ENCODE measurements at places on chromosomes 6 and 20.
A peak's percentile ranks its signal among the peaks of the same experiment; 100 is the strongest.

GRCh38 chr6:150245148-150245935, 102.5 kb downstream of the PPP1R14C start:
- no peak for DNase-seq

DNA sequence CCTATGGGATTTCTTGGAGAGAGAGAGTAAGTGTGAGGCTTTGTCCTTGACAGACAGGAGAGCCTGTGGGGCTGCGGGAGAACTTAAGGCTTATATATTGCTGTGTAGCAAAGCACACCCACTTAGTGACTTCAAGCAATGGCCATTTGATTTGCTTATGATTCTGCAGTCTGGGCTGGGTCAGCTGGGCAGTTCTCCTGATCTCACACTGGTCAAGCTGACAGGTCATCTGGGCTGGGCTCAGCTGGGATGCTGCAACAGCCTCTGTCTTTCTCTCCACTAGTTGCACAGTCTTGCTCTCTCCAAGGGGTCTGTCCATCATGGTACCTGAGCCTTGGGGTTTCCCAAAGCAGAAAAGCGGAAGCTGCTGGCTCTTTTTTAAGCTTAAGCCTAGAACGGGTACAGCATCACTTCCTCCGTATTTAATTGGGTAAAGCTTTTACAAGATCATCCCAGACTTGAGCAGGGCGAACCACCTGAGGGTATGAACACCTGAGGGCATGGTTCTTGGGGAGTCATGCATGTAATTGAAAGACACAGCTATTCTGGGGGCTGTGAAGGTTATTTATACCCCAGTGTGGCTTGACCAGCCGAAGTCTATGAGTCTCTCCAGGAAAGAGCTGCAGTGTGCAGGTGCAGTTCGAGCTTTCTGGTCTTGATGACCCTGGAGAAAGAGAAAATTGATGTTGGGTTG, 13.3 kb upstream of the GGTLC1 start:
- no peak for DNase-seq

- DNase-seq, result no peak
Measured at GRCh38 chr6:24933868-24934401, 1.8 kb downstream of the RIPOR2 start.

- DNase-seq, result no peak
Measured at GRCh38 chr20:62357187-62357667, 9.9 kb downstream of the LAMA5 start.

DNA sequence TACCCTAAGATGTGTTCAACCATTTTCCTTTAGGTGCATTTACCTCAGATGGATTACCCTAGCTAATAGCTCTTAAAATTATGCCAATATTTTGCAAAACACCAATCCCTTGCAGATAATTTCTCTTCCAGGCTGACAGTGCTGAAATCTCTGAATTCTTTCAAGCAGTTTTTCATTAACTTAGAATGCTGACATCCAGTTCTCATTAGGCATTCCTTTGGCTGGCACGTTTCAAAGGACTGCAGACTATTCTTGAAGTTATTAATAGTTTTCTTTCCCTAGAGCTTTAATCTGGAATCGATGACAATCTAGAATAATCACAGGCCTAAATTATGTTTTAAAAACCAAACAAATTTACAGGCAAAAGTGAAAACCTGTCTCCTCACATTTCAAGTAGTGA, 68.3 kb downstream of the SMLR1 start:
- DNase-seq, result no peak

- no peak for DNase-seq
Measured at GRCh38 chr6:132310921-132311320, 90.4 kb downstream of the MOXD1 start.

GRCh38 chr6:128275681-128276080, 244.7 kb downstream of the PTPRK start:
- DNase-seq, result no peak

DNA sequence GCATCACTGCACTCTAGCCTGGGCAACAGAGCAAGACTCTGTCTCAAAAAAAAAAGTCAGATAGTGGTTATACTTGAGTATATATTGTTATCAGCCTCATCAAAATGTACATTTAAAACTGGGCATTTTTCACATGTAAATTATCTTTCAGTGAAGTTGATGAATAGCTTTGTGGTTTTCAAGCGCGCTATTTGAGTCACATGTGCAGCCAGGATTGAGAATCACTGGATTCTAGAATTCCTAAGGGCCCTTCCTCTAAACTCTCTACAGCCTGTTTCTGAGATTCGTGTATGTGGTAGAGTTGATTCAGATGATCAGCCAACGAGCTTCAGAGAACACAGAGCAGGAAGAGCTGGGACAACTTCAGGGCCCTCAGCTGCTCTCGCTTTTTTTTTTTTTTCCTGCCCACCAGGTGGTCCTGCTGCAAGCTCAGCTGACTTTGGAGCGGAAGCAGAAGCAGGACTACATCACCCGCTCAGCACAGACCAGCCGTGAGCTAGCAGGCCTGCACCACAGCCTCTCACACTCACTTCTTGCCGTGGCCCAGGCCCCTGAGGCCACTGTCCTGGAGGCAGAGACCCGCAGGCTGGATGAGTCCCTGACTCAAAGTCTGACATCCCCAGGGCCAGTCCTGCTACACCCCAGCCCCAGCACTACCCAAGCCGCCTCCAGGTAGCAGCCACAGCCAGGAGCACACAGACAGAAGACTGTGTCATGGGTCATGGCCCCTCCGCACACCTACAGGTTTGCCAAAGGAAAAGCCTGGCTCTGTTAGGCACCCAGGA, 18.3 kb downstream of the C20orf173 start:
- DNase-seq, result peak; percentile 5

DNA sequence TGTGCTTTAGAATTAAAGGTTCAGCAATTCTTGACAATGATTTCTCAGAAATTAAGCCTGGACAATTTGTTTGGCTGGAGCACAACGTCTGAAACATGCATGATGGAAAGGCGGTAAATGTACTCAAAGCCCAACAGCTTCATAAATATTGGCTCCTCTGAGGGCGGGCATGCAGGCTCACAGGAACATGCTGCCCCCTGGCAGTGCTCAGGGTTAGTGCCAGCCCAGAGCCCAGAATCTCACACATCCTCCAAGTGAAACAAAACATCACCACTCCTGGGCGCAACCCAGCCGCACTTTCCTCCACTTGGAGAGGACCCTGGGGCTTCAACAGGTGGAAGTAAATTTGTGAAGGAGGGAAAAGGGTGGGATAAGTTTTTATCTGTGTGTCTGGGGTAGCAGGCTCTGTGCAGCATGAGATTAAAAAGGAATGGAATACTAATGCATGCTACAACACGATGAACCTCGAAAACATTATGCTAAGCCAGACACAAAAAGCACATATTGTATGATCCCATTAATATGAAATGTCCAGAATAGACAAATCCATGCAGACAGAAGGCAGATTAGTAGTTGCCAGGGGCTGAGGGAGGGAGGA, 54.1 kb upstream of the PTPRT start:
- no peak for DNase-seq

DNA sequence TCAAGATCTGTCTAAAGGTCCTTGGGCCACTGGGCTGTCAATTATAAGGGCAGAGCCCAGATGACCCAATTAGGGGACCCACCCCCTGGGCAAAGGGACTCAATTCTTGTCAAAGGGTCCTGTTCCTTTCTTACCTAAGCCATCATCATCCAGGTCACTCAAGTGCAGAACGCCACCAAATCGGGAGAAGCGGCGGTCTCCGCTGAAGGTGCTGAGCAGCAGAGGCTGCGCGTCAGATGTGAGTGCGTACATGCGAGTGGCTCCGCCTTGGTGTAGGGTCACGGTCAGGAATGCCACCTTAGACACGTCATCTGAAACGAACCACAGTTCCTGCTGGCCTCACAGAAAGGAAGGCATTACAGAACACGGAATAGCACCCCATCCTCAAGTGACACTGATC, 34.2 kb downstream of the MRS2 start:
- DNase-seq, result no peak

DNA sequence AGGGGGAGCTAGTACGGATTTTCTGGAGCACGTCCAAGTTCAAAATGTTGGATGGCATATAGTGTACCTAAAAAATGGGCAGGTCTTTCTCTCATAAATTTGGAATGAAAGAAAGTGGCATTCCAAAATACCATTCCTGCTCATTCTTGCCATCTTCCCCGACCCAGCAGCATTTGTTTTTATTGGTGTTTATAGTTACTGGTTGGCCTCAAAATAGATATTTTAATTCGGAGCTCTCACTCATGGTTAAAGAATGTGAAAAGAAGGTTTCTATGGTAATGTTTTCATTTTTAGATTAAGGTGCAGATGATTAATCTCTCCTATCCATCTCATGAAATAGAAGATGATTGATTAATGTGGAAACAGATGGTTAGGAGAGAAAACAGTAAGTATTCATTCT, 204.5 kb downstream of the HIVEP2 start:
- no peak for DNase-seq

DNA sequence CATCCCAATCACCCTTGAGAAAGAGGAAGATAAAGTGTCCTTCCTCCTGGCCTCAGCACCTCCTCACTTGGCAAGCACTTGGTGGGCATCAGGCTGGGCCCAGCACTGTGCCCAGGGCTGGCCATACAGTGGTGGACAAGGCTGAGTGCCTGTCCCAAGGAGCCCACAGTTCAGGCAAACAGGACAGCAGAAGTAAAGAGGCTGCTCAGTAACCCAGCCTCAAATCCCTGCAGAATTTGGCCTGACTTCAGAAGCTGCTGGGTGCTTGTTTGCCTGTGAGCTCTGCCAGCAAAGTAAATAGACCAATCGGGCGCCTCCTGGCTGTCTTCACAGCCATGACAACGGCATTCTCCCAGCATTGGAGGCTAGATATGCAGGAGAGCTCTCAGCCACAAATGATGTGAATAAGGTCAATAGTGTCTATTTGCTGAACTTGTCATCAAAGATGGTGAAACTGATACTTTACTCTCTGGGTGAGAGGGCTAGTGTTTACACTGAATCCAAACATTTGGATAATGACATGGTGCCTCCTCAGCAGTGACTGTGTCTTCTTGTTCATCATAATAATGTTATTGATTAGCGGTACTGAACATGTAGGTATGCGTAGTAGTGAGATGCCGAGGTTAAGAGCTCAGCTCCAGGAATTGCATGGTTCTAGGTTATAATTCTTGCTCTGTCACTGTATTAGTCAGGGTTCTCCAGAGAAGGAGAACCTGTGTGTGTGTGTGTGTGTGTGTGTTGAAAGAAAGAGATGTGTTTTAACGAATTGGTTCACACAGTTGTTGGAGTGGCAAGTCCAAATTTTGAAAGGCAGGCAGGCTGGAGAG, 36.9 kb upstream of the FANCE start:
- peak; percentile 47 for DNase-seq

GRCh38 chr6:5676701-5677100, 330.0 kb downstream of the NRN1 start:
- no peak for DNase-seq

DNA sequence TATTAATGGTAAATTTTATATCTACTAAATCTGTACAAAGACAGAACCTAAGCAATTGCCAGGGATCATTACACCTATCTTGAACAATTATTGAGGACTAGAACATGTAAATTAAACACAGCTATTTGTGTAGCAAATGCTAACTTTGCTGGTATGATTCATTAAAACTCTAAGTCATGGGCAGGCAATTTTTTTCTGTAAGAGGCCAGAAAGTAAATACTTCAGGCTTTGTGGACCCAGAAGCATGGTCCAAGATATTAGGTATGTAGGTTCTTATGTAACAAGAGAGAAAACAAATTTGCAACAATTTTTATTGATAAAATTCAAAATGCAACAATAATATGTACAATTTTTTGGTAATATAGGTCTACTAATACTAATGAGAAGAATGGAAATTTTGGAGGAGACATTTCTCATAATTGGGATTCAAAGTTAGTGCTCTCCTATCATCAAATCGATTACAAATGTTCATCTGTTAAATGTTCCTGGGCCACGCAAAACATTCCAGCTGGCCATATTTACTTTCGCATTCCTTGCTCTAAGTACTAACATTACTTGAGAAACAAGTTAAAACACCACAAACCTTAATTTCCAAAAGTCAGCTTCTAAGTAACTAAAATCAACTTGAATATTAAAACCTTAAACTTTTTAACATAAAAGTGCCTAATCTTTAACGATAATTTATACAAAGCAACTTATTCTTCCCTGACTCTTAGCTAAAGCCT, 4.3 kb downstream of the TMEM30A start:
- no peak for DNase-seq

DNA sequence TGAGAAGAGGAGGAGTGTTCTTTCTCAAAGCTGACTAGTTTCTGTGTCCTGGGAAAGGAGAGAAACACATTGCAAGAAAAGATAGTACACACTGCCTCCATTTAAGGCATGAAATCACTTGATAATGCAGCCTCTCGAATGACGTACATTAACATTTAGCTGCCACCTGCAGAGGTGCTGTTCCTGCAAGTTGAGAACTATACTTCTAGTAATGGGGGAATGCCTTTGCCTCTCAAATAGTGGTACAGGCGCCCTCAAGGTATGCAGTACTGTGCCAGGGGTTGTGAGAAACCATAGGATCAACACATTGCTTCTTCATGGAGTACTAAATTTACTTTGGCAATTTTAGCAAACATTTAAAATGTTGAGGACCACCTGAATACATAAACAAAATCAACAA, 20.1 kb downstream of the IMPG1 start:
- no peak for DNase-seq

DNA sequence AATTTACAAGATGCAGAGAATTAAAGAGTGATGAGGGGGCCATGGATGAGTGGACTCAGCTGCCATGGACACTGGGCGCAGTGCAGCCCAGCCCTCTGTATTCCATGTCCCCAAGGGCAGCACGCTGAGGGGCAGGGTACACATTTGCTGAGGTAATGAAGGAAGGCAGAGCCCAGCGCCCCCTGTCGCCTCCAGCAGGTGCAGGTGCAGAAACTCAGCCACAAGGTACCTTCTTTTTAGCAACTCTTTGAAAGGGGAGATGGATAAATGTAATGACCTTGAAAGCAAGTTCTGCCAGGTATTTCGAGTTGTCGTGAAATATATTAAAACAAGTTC, 7.1 kb downstream of the CD93 start:
- DNase-seq, result no peak

- DNase-seq, result no peak
Measured at GRCh38 chr6:77264970-77265369, 198.3 kb downstream of the HTR1B start.

DNA sequence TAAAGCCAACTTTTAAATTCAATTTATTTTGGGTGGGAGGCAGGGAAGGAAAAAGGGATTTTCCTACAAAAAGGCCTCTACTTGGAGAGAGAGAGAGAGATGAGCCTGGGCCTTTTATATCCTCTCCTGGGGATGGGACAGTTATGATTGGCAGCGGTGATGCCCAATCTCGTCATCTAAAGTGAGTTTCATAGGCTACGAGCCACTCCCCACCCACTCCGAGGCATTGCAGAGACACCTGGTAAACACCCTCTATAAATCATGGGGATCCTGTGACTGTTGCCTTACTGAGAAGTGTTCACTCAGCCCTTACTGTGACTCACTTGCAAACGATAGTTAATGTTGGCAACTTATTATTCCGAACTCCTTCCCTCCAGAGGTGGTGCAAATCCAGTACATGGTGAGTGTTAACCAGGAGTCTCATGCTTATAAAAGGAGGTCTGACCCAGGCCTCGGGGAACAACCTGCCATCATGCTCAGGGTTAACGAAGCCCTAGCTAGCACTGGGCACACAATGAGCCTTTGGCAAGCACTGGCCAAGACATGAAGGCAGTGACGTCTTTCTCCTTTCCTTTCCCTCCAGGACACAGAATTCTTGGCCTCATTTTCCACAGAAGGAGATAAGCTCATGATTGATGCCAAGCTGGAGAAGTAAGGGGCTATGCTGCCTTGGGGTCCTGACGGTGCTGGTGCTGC, 20.5 kb downstream of the BPIFB4 start:
- no peak for DNase-seq

GRCh38 chr6:151616091-151616513, 122.3 kb downstream of the CCDC170 start:
- DNase-seq, result no peak

- peak; percentile 88 for DNase-seq
Measured at GRCh38 chr6:135686784-135687301, 164.7 kb upstream of the PDE7B start.
